ENCODE measurements at places on chromosomes 1 and 21.

DNA sequence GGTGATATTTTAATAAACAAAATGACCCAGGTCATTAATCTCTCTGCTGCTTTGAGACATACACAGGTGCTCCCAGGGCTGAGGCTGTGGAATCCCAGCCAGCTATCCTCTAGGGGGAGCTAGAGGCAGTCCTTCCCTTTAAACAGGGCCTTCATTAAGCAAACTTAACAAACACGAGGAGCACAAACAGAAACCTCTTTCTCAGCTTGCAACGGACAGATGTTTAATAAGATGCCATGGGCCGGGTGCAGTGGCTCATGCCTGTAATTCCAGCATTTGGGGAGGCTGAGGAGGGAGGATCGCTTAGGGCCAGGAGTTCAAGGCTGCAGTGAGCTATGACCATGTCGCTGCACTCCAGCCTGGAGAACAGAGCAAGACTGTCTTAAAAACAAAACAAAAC lies 106.7 kb downstream of the HIVEP3 start:
- no peak for DNase-seq

DNA sequence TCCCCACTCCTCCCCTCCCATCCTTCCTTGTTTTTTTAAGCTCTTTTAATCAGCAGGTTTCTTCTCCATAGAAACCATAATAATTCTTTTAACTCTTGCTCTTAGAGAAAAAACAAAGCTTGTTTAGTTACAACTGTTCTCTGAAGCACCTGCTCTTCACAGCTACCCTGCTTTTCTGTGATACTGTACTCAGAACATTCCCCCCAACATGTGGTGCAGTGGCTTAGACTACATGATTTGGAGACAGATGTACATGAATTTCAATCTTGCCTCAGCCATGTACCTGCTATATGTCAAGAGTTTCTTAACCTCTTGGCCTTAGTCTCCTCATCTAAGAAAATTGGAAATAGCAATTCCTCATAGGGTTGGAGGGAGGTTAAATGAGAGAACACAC lies 33.5 kb downstream of the LAMC2 start:
- DNase-seq, result no peak

DNA sequence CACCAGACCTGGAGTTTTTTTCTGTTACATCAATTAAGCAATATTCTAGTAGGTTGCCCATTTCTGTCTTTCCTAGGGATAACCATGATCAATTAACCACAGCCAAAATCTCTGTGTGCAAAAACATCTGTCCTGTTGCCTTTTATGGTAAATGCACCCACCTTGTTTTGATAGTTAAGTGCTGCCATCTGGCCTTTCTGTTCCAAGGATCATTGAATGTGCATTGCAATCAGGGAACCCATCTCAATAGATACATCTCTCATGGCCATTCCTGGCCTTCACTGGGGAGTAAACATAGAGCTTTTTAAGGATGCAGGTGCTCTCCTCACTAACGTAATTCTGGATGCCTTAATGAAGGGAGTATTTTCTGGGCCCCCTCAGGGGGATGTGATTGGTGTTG lies 111.8 kb upstream of the KIAA1614 start:
- peak; percentile 11 for DNase-seq

DNA sequence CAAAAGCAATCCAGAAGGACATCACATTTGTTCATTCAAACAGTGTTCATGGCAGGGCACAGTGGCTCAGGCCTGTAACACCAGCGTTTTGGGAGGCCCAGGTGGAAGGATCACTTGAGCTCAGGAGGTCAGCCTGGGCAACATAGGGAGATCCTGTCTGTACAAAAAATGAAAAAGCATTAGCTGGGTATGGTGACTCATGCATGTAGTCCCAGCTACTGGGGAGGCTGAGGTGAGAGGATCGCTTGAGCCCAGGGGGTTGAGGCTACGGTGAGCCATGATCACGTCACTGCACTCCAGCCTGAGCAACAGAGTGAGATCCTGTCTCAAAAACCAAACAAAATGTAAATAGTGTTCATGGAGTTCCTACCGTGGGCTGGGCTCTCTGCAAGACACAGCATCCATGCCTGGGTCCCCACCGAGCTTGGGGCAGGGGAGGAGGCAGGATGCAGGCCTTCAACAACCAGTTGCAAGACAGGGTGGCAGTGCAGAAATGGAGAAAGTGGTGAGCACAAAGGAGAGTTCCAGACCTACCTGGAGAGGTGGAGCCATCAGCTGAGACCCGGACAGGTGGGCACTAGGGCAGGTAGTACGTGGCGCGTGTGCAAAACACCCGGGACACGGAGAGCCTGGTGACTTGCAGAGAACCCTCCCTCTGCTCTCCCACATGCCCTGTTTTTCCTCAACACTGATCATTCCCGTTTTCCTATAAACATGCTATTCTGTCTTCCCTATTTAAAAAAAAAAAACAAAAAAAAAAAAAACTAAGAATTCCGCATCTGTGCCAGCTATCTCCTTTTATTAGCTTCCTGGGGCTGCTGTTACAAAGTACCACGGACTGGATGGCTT lies 138.9 kb downstream of the TOMM20 start:
- DNase-seq, result no peak

DNA sequence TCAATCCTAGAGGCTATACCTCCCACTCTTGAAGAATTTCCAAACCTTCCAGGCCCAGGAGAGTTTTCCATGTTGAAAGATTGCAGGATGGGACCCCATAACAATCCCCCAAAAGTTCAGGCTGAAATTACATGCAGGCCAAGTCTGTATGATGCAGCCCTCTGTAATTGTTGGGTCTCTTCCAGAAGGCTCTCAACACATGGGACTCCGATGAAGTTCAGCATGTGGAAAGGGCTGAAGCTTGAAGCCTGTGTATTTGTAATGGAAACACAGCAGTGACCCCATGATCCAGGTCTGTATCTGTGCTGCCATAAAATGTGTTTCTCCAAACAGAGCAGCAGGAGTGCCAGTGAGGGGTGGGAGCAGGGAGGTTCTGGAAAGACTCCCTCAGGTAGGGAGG lies 202.5 kb upstream of the LYPLAL1 start:
- no peak for DNase-seq

GRCh38 chr1:25043228-25043580 lies 113.1 kb upstream of the RUNX3 start:
- DNase-seq, result no peak

DNA sequence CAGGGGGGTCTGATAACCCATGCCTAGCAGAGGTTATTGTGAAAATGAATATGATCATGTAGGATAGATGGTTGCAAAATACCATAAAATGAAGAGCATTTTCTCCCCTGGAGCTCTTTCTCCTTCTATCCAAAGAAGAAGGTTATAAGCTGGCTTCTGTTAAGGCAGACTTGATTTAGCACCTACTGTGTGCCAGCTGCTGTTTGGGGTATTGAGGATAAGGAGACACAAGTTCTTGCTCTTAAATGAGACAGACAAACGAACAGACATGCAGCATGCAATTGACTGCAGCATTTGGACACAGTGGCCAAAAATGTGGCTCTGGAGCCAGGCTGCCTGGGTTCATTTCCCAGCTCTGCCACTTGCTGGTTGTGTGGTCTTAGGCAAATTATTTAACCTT lies 39.8 kb upstream of the ID3 start:
- no peak for DNase-seq

DNA sequence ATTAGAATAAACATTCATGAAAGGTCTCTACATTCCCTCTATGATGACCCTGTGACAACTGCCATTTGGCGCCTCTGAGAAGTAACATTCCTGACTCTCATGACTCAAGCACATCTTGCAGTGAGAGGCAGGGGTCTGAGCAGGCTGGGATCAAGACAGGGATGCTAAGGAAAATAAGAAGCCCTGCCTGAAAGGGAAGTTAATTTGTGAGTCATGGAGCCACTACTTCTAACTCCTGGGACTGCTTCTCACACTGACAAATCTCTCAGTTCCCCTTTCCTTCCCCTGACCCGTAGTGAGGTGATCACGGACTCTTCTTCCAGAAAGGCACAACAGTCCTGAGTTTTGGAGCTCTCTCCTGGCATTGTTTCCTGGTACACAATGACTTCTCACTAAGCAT lies 231.9 kb downstream of the TNR start:
- no peak for DNase-seq

DNA sequence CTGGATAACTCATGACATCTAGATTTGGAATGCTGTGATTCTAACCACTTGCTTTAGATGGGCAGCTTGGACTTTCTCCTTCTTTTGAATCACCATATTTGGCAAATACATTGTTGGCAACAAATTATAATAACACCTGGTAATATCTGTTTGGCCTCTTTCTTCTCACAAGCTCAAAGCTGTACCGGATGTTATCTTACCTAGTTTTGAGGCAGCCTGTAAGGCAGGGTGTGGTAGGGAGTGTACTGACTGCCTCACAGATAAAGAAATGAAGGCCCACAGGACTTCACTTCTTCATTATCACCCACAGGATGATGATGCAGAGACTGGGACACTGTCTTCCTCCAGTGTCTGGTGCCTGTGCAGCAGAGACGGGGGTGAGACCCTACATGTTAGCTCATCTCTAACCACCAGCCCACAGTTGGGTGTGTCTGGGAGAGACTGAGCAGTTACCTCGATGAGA lies 28.5 kb downstream of the TUFT1 start:
- DNase-seq, result no peak

- no peak for DNase-seq
These were observed 145.8 kb upstream of the SNX7 start for GRCh38 chr1:98515744-98516143.

DNA sequence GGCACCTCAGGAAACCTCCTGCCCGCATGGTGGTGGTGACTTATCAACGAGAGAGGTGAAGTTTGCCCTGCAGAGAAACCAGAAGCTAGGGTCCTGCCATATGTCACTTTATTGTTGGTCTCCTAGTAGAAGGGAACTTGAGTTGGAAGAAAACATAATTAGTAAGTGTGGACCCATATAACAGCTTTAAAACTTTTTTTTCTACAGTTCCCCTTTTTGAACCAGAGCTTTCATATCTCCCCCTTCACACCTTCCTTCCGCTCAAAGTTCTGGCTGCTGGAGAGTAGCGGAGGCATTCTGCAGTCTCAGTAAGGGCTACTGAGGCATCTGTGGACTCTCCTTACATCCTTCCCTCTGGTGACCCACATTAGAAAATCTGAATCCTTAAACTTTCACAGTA lies 48.9 kb downstream of the PHC2 start:
- DNase-seq, result no peak

DNA sequence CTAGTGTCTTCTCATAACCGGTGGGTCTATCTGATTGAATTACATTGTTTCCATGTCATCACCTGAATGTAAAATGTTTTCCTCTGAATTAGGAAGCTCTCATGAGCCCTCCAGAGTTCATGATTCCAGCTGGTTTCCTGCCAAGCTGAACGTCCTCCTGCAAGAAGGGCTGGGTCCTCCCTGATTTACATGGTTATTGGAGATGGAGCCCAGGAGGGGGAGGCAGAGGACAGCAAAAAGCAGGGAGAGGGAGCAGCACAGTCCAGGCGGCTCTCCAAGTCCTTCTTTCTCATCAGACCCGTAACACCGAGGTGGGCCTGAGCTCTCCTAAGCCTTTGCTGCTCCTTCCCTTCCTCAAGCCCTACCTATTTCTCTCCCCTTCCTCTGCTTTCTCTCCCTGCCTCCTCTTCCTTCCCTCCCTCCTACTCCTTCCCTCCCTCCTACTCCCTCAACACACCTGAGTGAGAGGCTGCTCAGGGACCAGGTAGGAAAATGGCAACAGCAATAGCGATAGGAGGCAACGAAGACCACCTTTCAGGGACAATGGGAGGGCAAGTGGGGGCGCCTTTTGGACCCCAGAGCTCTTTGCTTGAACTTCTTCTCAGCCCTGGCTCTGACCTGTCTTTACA lies 265.9 kb downstream of the PRDM2 start:
- DNase-seq, result peak; percentile 70
